ENCODE measurements at places on chromosomes 1 and 21.

DNA sequence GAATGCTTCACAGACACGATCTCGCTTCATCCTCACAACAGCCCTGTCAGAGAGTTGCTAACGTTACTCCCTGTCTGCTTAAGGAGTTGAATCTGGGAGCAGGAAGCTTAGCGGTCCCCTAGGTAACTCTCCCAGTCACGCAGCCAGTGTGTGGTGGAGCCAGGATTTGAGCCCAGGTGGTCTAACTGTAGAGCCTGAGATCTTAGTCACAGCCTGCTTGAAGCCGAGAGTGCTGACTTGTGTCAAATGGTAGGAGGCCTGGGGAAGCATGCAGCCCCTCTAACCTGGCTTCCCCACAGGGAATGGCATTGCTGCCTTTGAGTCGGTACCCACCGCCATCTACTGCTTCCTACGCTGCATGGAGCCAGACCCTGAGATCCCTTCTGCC lies 4.1 kb downstream of the ADPRS start:
- DNase-seq: no peak

DNA sequence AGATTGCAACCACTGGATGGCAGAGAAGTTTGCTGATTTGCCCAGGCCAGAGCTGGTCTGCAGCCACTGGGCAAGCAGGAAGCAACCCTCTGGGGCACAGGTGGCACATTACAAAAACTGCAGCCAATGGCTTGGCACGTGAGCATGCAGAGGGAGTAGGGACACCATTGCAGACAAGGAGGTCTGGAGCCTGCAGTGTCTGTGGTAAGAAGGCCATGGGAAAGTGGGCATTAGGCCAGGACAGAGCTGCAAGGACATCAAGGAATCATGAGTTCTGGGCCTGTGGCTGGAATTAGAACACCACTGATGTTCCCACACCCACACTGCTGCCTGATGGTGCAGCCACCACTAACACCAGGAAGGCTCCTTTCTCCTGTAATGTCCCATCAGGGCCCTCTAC lies 113.0 kb downstream of the TSEN15 start:
- no peak for DNase-seq

GRCh38 chr1:31795801-31796621 lies 19.8 kb downstream of the SPOCD1 start:
- peak; percentile 89 for DNase-seq

DNA sequence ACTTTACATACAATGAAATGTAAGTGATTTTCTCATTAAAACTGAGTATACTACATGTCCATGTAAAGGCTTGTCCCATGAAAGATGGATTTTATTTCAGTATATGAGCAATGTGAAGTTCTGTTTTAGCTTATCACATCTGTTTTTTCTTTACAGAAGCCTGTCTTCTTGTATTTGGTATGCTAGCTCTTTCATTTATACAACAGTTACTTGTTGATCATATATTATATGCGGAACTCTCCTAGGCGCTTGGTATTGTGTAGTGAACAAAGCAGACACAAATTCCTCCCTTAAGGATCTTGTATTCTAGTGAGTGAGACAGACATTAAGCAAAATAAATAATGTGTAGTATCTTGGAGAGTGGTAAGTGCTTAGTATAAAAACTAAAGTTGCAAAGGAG lies 10.6 kb downstream of the MAP3K21 start:
- no peak for DNase-seq
